ENCODE measurements at places on chromosomes 7 and 10. TPM values are rescaled to one million over a fixed set of nuclear protein-coding genes. Genes with fewer than 3 reads are reported as not detected.

AQP1 gene
- total RNA-seq = 995 TPM

MBLAC1 gene
- 4.3 TPM for total RNA-seq

NUTM2D gene
- total RNA-seq = 7.2 TPM

TRIM73 gene
- 6.0 TPM for total RNA-seq

RGR gene
- not detected for total RNA-seq

HABP2 gene
- total RNA-seq = 296 TPM

PRSS1 gene
- 30.7 TPM for total RNA-seq

PLXDC2 gene
- 92.0 TPM for total RNA-seq

ARHGEF5 gene
- 45.8 TPM for total RNA-seq

GPR15LG gene
- 0.32 TPM for total RNA-seq

FAM13C gene
- 11.4 TPM for total RNA-seq

GTF2I gene
- 345 TPM for total RNA-seq

PAPOLB gene
- total RNA-seq = 0.14 TPM

ARHGAP12 gene
- total RNA-seq = 43.0 TPM

CC2D2B gene
- 2.9 TPM for total RNA-seq

VPS37D gene
- 13.5 TPM for total RNA-seq

NANOS1 gene
- 0.60 TPM for total RNA-seq

ZNF25 gene
- 9.4 TPM for total RNA-seq

PILRA gene
- 8.0 TPM for total RNA-seq

WBP1L gene
- 58.1 TPM for total RNA-seq

CNPY1 gene
- not detected for total RNA-seq

AGR2 gene
- total RNA-seq = 979 TPM

GNAT3 gene
- 1.2 TPM for total RNA-seq

CUTC gene
- 17.5 TPM for total RNA-seq

SLC16A12 gene
- 0.43 TPM for total RNA-seq

GPER1 gene
- 4.7 TPM for total RNA-seq

MMRN2 gene
- total RNA-seq = 17.4 TPM

LIPK gene
- not detected for total RNA-seq

FZD1 gene
- total RNA-seq = 20.3 TPM

TAS2R4 gene
- total RNA-seq = 1.0 TPM

ADIRF gene
- 25.4 TPM for total RNA-seq

CLCN1 gene
- total RNA-seq = 1.2 TPM

SPAM1 gene
- total RNA-seq = not detected

TAS2R41 gene
- total RNA-seq = not detected

WDR86 gene
- total RNA-seq = 2.9 TPM

ZMIZ1 gene
- 107 TPM for total RNA-seq

RPP38 gene
- total RNA-seq = 15.4 TPM

FGL2 gene
- total RNA-seq = 42.3 TPM

SLC35G1 gene
- total RNA-seq = 1.6 TPM

PTN gene
- total RNA-seq = 39.3 TPM

SYT15 gene
- 1.4 TPM for total RNA-seq

RPS24 gene
- total RNA-seq = 978 TPM

RBM20 gene
- 1.4 TPM for total RNA-seq

PRRT4 gene
- 0.63 TPM for total RNA-seq

CTTNBP2 gene
- total RNA-seq = 10.6 TPM

PRR15 gene
- 46.1 TPM for total RNA-seq
